ENCODE measurements at places on chromosomes 2 and 18.

- no peak for DNase-seq
These were observed 52.5 kb downstream of the SDC1 start for GRCh38 chr2:20172273-20173055.

DNA sequence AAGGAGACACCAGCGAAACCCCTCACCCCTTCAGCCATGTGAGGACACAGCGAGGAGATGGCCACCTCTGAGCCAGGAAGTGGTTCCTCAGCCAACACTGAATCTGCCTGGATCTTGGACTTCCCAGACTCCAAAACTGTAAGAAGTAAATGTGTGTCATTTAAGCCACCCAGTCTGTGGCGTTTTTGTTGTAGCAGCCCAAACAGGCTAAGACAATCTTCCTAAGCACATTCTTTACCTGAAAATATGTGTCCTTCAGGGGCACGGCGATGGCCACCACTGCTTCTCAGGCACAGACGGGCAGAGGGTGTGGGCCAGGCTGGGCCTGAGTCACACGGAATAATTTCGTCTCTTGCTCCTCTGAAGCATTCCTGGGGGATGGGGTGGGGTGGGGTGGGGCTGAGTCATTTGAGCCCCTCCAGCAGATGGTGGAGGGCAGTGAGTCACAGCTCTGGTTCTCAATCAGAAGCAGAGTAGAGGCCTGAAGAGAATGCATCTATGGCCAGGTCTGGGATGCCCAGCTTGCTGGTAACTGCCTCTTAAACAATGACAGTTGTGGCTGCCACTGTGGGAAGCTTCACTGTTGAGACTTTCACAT lies 142.4 kb downstream of the CAPN13 start:
- DNase-seq = no peak

- no peak for DNase-seq
These were observed 502.7 kb downstream of the RNF144A start for GRCh38 chr2:7419814-7420311.

- no peak for DNase-seq
These were observed 84.9 kb downstream of the MOGAT1 start for GRCh38 chr2:222756362-222756831.

GRCh38 chr18:24585996-24586566 lies 125.6 kb downstream of the HRH4 start:
- no peak for DNase-seq

DNA sequence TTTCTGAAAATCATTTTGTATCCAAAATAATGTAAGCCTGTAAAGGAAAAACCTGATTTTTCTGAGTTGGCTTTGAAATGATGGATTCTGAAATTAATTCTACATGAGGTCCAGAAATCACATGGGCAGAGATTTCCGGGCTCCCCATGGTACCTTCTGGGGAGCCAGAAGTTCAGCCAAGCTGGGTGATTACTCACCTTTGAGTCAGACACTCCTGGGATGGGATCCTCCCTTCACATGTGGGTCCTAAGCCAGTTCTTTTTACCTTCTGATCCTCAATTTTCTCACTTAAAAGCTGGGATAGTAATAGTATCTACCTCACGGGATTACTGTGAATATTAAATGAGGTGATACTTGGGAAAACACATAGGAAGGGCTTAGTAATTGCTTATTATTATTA lies 179.8 kb upstream of the EPAS1 start:
- no peak for DNase-seq

GRCh38 chr2:64770781-64771334 lies 117.1 kb upstream of the SERTAD2 start:
- DNase-seq = no peak

GRCh38 chr2:33020883-33021282 lies 74.1 kb downstream of the LTBP1 start:
- DNase-seq = no peak

DNA sequence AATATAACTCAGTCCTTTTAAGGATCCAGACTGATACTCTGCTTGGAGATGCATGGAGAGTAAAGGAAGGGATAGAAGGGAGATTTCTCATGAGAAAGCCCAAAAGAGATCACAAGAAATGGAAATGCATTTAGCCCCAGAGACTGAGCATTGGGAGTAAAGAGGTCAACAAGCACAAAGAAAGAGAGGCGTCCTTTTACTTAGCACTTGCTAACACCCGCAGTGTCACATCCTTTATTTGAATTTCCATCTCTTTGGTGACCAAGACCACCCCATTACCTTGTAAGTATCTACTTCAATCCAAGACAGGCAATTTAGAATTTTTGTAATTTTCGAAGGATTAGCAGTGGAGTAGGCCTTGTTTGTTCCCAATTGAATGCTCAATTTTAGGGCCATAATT lies 111.8 kb upstream of the DCC start:
- no peak for DNase-seq

GRCh38 chr2:217848351-217848957 lies 154.3 kb downstream of the TNS1 start:
- DNase-seq = no peak

DNA sequence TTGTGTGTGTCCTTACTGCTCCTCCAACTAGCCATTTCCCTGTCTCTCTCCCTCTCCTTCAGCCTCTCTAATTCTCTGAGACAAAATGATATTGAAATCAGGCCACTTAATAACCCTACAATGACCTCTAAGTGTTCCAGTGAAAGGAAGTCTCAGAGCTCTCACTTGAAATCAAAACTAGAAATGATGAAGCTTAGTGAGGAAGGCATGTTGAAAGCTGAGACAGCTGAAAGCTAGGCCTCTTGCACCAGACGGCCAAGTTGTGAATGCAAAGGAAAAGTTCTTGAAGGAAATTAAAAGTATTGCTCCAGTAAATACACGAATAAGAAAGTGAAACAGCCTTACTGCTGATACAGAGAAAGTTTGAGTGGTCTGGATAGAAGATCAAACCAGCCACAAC lies 72.9 kb downstream of the PRKCE start:
- DNase-seq = no peak

GRCh38 chr18:12492907-12493306 lies 85.2 kb downstream of the PRELID3A start:
- no peak for DNase-seq

- DNase-seq = no peak
These were observed 416.6 kb downstream of the DSC3 start for GRCh38 chr18:30625961-30626360.

DNA sequence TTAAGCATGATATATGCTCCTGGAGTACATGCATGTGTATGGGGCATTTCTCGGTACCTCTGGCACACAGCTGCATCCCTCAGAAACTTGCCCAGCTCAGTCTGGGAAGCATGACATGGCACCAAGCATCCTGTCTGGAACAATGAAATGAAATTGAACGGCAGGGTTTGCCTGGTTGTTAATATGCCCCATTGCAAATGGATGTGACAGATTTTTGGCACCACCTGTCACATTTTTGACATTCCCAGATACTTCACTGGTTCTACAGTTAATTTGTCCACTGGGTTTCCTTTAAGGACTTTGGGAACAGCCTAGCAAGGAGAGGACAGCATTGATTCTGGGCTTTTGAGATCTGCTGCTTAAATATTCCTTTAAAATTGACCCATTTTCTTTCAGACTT lies 305.8 kb downstream of the TSN start:
- DNase-seq = no peak

GRCh38 chr2:197904446-197904845 lies 100.1 kb downstream of the PLCL1 start:
- no peak for DNase-seq

DNA sequence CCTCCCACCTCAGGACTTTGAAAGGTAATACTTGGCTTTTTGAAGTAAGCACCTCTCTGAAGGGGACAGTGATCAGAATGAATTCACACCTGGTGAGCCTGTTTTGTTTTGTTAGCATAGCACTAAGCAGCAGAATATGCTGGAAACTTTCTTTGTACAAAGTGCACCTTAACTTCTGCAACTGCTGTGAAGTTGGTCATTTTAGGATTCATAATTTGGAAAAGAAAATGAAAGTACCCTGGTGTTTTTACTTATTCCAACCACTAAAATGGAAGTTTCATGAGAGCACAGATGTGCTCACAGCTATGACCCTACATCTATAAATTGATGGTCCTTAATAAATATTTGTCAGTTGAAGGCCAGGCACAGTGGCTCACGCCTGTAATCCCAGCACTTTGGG lies 257.8 kb upstream of the STON1 start:
- no peak for DNase-seq

DNA sequence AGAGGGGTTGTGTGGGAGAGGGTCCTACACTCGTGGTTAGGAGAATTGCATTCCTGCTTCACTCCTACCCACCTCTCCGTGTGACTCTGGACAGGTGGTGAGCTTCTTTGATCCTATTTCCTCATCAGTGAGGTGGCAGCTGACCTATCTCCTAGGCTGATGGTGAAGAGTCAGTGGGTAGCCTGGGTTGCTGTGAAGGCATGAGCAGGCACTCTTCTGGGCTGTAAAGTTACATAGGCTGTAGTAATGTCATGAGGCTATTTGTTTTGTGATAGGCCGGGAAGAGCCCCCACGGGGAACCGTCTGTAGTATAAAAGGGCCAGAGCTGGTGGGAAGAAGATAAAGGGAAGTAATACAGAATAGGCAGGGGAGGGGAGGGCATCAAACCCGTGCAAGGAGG lies 83.8 kb downstream of the TMEM247 start:
- no peak for DNase-seq

DNA sequence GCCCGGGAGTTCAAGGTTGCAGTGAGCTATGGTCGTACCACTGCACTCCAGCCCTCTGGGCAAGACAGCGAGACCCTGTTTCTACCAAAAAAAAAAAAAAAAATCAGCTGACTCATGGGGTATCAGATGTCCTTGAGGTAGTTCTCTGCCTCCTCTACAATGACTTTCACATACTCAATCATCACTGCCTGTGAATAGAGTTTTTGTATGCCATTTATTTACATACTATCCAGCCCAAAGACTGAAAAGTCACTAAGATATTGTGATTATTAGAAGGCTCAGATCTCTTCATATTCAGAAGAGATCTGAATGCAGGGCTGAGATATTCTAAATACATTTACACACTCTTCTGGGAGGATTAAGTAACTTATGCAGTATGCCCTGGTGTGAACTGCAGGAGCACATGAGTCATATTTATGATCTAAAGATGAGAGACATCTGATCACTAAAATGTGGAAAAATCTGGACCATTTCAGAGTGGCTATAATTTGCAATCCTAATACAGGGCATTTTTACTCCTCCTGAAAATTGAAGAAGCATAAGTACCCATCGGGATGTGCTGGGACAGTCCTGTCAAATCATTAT lies 38.9 kb downstream of the KLF7 start:
- DNase-seq = no peak

DNA sequence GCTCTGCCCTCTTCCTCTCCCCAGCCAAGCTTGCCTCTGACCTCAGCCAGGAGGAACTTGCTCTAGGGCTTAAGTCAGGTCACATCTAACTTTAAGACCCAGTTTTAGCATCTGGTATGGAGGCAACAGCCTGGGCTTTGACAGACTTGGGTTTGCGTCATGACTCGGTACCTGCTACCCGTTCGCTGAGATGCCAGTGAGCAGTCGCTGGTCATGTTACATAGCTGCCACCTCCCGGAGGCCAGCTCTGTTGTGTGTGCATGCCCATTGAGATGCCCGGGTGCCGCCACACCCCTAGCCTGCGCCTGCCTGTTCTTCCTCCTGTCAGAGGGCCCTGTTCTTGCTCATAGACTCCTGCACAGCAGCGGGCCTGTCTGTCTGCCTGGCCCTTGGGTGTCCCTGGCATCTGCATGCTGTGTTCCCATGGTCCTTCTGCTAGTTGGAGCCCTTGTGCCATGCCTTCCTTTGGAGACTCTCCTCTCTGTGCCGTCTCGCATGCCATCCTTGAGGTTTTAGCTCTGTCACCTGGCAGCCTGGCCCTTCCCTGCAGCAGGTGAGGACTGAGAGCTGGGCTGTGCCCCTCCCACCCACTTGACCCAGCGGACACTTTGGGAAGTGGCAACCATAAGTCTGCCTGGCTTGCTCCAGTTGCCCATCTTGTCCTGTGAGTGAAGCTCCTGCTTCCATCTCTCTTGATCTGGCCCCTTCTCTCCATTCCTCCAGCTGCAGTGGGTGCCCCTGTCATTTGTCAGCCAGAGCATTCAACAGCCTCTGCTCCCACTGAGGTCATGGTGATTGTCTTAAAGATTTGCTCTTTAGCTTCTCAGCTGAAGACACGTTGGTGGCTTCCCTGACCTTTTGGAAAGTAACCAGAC lies 24.9 kb downstream of the ASAP2 start:
- DNase-seq = no peak

DNA sequence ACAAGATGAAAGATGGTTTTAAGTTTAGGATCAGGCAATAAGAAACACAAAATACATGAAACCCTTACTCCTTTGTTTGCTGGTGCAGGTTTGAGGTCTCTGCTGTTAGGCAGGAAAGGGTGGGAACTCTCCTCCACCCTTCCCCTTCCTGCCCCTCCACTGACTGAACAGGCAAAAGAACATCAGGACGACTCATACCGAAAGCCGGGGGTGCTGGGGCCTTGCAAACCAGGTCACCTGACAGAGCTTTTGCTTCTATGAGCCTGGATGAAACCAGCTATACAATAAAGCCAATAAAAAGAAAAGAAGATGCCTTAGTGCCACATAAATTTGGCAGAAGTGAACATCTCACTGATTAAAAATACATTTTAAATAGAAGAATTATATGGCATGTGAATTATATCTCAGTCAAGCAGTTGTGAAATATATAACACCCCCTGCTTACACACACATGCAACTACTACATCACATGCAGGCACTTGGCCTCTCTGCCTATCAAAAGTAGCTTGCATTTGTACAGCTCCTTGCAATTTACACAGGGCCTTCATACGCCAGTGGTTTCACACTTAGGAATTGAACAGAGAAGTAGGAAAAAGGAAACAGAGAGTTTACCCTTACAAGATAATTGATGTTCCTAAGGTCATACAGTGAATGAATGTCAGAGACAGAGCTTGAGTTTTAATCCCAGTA lies 215.1 kb upstream of the TRIB2 start:
- DNase-seq = no peak
